ENCODE measurements at places on chromosomes 5 and 9.

DNA sequence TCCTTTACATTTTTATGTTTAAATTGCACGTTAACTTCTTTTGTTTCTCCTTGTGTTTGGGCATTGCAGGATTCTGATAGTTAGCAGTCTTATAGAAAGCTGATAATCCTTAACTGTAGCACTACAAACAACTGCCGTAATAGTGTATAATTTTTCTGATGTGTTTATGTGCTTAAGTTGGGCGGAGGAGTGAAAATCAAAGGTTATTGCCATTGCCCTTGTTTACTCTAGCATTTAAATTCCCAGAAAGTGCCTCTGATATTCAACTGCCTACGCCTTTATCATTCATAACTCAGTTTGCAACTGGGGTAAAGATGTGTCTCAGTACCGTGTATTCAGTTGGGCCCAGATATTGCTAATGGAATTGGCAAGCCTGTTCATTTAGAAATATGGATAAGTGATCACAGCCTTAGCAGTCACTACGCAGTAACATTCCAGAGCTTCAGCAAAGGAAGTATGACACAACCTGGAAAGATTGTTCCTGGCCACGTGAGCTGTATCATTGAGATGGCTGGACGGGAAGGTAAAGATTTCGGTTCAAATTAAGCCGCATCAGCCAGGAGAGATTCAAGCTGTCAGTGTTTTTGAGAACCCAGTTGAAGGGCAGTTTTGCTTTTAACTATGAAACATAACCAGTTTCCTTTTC lies 28.1 kb upstream of the LRRTM2 start:
- DNase-seq: no peak

DNA sequence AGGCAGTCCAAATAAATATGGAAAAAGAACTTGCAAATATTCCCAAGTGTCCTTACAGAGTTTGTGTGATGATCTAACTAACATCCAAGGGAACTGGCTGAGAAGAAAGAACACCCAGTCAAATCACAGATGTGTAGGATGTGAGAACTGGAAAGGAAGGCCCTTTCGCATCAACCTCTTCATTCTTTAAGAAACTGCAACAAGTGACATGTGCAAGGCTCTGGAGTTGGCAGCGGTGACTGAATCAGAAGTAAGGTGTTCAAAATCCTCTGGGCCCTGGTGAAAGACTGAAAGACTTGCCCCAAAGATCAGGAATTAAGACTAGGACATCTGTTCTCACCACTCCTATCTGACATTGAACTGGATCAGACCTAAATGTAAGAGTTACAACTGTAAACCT lies 88.7 kb downstream of the RAPGEF1 start:
- DNase-seq: no peak

GRCh38 chr5:158180407-158180806 lies 321.5 kb upstream of the CLINT1 start:
- no peak for DNase-seq

DNA sequence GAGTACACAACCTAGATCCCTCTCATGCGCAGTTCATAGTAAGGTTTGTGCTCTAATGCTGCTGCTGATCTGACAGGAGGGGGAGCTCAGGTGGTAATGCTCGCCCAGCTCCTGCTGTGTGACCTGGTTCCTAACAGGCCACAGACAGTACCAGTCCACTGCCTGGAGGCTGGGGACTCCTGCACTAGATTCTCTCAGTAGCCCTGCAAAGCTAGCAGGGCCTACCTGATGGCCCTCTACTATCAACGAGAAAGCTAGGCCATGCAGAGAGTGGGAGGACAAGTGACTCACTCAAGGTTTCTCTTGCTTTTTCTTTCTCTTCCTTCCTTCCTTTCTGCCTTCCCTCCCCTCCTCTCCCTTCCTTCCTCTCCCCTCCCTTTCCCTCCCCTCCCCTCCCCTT lies 55.1 kb upstream of the TEX48 start:
- DNase-seq: no peak

- DNase-seq: no peak
These were observed 35.5 kb downstream of the RFK start for GRCh38 chr9:76358628-76359280.

DNA sequence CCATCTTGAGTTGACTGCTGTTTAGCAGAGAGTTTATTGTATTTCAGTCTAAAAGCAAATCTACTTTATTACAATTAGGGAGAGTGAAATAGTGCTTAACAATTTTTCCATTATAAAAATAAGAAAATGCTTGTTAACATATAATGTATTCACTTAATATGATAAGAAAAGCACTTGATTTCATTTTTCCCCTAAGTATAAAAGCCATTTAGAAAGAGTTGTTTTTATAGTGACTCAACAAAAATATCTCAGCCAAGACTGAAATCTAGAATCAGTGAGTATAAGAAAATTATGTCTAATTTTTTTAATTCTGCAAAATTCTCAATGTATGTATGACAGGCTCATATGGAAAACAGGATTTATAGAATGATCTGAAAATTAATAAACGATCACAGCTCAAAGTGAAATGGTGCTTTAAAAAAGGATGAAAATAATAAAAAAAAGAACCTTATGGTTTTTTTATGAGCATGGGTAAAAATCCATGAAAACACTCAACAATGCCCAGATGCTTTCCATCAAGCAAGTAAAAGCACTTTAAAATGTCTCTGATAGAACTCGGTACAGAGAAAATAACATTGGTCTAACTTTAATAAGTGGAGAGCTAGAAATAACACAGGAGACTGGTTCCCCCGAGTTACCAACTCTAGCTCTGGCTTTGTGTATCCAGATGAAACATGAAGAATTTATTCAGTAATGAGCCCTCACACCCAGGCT lies 1057.8 kb upstream of the WWC1 start:
- DNase-seq: no peak

GRCh38 chr5:40571729-40572128 lies 108.0 kb upstream of the PTGER4 start:
- DNase-seq: no peak

DNA sequence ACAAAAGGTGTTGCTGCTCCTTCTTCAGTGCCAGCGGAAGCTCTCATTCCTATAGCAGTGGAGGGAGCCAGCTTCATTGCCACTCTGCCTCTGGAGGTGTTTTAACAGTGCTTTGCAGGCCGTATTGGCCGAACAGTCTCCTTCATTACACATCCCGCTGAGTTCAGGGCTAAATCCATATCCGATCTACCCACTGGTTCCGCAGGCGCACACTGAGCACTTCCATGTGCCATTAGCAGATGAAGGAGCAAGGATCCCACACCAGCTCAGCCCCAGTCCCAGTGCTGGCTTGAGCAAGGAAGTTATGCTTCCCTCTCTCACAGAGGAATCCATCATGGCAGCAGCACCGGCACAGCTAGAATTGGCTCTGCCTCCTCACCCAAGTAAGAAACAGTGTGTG lies 121.2 kb upstream of the IRX2 start:
- no peak for DNase-seq

DNA sequence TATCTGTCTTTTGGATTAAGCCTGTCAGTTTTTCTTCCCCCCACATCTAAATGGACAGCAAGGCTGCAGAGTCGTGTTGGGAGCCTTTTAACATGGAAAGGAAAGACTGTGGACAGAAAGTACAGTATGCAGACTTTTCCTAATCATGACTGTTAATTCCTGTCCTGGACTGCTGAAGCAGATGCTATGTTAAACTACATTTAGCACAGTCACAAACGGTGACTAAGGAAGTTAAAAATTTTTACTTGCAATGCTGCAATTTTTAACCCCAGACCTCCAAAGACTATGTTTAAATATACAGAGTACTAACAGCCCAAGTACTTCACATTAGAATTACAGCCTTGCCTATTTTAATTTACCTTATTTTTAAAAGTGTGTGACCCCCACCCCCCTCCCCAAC lies 51.8 kb downstream of the ELAVL2 start:
- no peak for DNase-seq

DNA sequence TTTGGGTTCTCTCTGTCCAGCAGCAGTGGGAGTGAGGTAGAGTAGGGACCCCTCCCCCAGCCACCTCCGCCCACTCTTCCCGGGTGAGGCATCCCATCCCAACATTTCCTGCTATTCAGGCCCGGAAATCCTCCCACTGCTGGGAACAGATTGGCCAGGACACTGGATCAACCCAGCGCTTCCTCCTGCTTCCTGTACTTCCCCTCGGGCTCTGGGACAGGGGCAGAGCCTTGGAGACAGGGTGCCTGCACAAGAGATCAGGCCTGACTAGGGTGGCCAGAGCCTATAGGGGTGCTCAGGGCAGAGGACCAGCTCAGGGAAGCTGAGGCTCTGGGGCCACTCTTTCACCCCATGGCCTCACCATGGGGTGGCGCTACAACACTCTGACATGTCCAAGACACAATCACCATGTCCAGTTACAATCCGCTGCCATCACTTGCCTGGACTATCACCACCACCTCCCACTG lies 14.5 kb downstream of the SH2D3C start:
- DNase-seq: no peak

DNA sequence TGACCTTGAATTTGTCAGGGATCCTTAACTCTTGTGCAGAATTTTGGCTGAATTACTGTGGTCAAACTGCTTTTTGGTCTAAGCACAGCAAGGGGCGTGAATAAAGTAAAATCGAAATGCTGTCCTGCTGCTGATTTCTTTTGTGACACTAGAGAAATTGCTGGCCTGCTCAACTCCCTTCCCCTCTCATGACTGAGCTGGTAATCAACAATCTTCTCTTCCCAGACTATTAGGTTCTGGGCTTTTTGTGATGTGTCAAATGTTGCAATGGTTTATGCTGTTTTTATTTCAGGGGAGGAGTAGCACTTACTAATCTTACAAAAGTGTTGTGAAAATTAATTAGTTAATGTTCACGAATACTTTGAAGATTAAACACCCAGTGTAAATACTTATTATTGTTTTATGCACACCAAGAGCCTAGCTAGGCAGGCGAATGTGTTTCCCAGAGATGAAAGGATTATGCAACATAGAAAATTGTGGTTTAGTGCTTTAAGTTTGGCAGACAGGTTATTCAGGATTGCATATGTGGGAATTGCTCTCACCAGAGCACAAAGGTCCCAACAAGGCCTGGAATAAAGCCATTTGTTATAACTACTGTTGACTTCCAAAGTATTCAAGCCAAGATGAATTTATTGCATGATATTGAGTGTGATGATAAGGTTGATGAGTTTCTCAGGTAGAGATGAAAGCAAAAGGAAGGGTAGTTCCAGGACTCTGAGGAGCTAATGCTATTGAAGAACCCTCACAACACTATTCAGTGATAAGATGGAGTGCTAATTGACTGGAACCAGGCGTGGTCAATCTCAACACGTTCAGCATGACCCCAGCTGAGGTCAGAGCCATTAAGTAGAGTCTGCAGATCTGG lies 280.7 kb upstream of the ZNF608 start:
- DNase-seq: no peak

DNA sequence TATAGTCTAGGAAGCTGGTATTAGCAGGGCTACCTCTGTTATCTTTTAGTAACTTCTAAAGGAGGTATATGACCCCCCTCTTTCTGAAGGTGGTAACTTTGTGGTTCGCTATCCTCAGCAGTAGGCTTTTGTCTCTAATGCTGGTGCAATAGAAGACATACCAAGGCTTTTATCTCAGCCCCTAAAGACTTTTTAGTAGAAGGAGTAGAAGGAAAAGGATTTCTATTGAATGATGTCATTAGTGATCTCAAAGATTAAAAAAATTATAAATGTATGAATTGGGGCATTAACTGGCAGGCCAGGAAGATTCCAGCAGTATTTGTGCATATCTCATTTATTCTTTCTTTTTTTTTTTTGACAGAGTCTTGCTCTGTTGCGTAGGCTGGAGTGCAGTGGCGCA lies 78.2 kb downstream of the RAI14 start:
- no peak for DNase-seq

GRCh38 chr5:9658706-9659105 lies 28.6 kb upstream of the TAS2R1 start:
- no peak for DNase-seq

DNA sequence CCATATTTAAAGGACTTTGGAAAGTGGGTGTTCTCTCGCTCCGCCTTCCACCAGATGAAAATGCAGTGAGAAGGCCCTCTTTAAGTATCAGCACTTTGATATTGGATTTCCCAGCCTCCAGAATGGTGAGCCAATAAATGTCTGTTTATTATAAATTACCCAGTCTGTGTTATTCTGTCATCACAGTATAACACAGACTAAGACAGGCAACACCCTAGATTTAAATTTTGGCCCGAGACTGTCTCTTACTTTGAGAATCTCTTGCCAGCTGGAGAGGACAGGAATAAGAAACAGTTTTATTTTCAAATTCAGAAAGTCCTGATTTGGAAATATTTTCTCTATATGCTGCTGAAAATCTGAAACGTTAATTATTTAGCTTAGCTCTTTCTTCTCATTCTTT lies 21.5 kb downstream of the FAM151B start:
- DNase-seq: no peak

- no peak for DNase-seq
These were observed 345.9 kb upstream of the CD180 start for GRCh38 chr5:67542479-67542878.

DNA sequence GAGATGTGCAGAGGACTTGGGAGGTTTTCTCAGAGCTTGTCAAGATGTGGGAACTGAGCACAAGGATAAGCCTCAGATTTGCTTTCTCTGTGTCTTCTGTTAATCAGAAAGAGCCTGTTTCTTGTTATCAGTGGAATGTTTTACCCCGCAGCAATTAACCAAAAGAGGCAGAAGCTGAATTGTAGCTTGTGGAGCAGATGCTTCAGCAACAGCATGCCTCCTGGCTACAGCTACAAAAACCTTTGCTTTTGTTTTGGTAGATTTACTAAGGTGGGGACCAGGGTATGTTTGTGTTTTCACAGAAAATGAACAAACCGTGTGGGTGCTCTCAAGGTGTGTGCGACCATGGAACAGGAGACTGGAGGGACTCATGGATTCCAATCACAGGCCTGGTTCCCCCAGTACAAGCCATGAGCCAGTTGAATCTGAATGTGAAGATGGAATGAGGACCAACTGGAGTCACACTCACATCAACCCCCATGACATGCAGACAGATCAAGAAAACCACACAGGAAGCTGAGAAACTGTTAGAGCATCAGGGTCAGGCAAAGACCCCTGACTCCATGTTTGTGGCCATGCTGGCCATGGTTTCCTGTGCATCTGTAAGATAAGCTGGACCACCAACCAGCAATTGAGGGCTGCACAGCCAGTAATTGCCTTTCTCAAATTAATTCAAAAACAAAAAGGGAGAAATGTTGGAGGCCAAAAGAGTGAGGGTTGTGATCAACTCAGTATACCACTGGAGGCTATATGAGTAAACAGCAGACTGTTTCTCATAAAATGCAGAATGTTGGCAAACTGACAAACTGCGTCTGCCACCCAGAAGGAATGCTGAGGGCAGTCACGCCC lies 6.9 kb downstream of the UGT3A2 start:
- no peak for DNase-seq

DNA sequence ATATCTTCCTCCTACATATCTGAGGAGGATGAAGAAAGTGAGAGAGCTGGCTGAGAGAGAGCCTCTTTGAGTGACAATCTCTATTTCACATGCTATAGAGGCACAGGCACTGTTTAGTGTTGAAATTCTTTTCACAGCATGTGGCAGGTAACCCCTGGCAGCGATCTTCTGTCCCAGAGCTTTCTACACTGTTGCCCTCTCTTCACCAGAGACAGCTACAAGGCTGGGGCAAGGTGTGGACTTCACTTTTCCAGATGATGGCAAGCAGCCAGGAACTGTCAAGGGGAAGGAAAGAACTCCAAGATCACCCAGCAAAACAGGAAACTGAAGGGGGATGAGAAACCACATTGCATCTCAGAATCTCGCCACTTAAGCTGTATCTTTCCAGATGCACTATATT lies 205.2 kb downstream of the CAAP1 start:
- no peak for DNase-seq
